ENCODE measurements at places on chromosomes 13 and 19. TPM values are rescaled to one million over a fixed set of nuclear protein-coding genes. Genes with fewer than 3 reads are reported as not detected.

GRCh38 chr13:110227864-110228643 lies 78.9 kb downstream of the COL4A1 start:
- no peak for DNase-seq

DNA sequence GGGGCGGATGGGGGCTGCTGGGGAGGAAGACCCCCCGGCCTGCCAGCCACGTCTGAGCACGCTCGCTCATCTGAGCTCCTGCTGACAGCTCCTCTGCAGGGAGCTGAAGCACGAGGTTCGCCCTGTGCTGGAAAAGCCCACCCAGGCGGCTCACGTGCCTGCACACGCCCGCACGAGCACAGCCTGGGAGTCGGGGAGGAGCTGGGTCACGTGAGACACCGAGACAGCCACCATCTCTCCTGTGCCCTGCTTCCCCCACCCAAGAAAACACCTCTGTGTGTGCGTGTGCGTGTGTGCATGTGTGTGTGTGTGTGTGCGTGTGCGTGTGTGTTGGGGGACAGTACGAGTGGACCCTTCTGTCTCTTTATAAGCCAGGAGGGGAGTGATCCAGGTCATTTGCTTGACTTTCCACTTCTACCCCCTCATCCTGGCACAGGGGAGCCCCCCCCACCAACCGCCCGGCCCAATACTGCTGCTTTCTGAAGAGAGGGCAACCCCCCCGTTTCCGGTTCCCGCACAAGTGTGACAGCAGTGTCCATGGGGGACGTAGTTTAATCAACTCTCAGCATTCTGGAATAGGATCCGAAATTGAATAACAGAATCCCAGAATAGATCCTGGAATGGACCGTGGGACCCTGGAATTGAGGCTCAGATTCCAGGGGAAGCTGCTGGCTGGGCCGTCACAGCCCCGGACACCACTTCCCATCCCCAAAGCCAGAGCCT lies 42.5 kb downstream of the CELF5 start:
- peak; percentile 81 for DNase-seq

DNA sequence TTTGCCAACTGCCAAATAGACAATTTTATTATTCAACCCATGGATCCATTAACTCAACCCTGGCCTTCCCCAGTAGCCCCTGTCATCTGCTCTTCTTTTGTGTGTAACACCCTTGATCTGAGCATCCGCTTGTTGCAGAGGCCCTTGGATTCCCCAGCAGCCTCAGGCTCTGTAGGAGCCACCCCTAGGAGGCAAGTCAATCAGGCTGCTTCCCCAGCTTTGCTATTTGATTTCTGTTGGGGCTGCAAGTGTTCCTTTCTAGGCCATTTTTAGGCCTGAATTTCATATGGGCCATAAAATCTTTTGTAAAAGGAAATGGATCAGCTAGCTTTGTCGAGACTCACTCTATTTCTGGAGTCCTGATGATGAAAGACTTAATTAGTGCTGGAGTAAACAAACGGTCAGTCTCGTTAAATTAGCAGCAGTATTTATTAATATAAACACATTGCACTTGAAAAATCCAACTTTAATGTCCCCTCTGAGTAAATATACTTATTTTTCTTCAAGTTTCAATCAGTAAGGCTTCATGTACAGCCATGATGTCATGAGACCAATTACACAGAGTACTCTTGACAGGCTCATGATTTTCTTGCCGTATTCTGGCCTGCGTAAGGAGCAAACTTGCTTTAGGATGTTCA lies 105.3 kb downstream of the RGCC start:
- DNase-seq, result no peak

The KLF16 gene
- 6.9 TPM for total RNA-seq

- DNase-seq, result no peak
These were observed 59.3 kb downstream of the ITGBL1 start for GRCh38 chr13:101511766-101512165.
